Activated naive CD4-positive, alpha-beta T cell treated with anti-CD3 and anti-CD28 coated beads, Interleukin-2, amount 10 ng/mL, durations not matched to agents 5 hours and 36 hours (primary cell): ENCODE measurements at places on chromosomes 6 and 20. TPM values are rescaled to one million over a fixed set of nuclear protein-coding genes. Genes with fewer than 3 reads are reported as not detected.

Gene WASF1
- total RNA-seq = 0.72 TPM

Gene C20orf141
- total RNA-seq = not detected

Gene RIPPLY2
- not detected for total RNA-seq

Gene FAM83D
- 13.4 TPM for total RNA-seq

Gene CLPSL1
- not detected for total RNA-seq

Gene CAGE1
- not detected for total RNA-seq

Gene GTSF1L
- total RNA-seq = 0.29 TPM

Gene TMEM14B
- total RNA-seq = 78.9 TPM

Gene PRIM2
- total RNA-seq = 28.4 TPM

Gene GSTA2
- not detected for total RNA-seq

Gene PLAGL2
- total RNA-seq = 18.6 TPM

Gene SLC35D3
- not detected for total RNA-seq

Gene RNF217
- 1.3 TPM for total RNA-seq

Gene SIRPA
- total RNA-seq = not detected
